ENCODE measurements at places on chromosomes 2 and 18. TPM values are rescaled to one million over a fixed set of nuclear protein-coding genes. Genes with fewer than 3 reads are reported as not detected.

DNA sequence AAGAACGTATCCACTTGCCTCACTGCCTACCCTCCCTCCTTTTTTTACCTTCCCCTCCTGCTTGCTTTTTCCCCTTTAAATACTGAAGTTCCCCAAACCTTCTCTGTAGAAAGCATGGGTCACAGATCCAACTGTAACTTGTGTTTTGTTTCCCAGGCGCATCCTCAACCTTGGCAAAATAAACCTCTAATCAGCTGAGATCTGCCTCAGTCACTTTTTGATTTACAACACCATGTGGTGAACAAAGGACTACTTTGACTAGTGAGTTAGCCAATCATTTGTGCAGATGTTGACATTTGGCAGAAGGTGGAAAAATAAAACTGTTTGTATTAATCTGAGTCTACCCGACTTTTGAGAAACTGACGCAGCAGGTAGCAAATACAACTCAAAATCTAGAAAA, 23.3 kb upstream of the MCM6 start:
- no peak overlapping the region for H3K4me3 ChIP-seq
- DNase-seq, result no peak
- H3K4me1 ChIP-seq, result no peaks in the 10 kb centered on the region
- no peaks in the 10 kb centered on the region for H3K36me3 ChIP-seq

- DNase-seq, result no peak
- no peaks in the 10 kb centered on the region for H3K27me3 ChIP-seq
- no peak overlapping the region for H3K27ac ChIP-seq
- H3K36me3 ChIP-seq, result no peaks in the 10 kb centered on the region
- no peaks in the 10 kb centered on the region for H3K4me1 ChIP-seq
Measured at GRCh38 chr2:212854116-212854515, 297.3 kb downstream of the IKZF2 start.

DNA sequence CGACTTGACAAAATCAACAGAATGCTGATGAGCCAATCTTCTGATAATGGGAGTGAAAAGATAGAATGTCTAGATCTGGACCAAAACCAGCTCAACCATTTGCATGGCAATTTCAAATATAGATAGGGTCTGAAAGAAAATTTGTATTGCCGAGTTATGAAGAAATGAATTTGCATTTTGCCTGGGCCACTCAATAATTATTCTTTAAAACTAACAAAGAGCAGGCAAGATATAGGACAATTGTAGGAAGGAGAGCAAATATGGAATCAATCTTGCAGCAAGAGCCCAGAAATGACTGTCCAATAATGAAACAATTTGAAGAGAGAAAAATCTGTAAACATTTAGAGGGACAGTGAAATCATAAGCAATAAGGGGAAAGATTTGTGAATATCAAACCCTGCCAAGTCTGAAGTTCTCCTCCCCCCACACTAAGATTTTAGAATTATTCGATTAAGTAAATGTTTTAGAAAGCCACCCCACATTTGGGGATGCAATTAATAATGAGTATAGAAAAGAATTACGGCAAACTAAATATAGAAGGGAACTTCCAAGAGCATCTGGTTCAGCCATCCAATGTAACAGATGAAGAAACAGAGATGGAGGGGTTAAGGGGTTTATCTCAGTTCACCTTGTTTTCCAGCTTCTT, 377.4 kb downstream of the SETBP1 start:
- no peak overlapping the region for H3K27ac ChIP-seq
- no peaks in the 10 kb centered on the region for H3K36me3 ChIP-seq
- H3K27me3 ChIP-seq, result no peaks in the 10 kb centered on the region
- no peaks in the 10 kb centered on the region for H3K4me1 ChIP-seq
- H3K4me3 ChIP-seq, result no peak overlapping the region
- DNase-seq, result no peak

- no peak overlapping the region for H3K4me3 ChIP-seq
- H3K36me3 ChIP-seq, result no peaks in the 10 kb centered on the region
- no peaks in the 10 kb centered on the region for H3K4me1 ChIP-seq
Measured at GRCh38 chr18:70197026-70197425, 8.5 kb downstream of the RTTN start.

DNA sequence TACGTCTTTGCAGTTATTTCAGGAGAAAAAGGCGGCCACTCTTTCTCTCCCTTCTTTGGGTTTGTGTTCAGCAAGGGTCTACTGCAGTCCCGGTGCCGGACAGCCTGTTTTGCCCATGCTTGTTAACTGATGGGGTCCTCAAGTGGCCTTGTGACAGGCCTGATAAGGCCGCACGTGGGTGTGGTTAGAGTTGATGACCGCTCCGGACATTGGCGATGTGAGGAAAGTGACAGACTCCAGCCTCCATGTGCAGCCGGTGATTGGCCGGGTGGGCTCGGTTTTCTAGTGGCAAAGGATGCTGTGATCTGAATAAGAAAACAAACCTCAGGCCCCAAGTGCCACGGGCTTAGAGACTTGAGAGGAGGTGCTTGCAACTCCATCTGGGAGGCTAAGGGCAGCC, 15.6 kb downstream of the HPCAL1 start:
- H3K27me3 ChIP-seq, result no peaks in the 10 kb centered on the region
- no peaks in the 10 kb centered on the region for H3K4me1 ChIP-seq
- no peaks in the 10 kb centered on the region for H3K36me3 ChIP-seq

DNA sequence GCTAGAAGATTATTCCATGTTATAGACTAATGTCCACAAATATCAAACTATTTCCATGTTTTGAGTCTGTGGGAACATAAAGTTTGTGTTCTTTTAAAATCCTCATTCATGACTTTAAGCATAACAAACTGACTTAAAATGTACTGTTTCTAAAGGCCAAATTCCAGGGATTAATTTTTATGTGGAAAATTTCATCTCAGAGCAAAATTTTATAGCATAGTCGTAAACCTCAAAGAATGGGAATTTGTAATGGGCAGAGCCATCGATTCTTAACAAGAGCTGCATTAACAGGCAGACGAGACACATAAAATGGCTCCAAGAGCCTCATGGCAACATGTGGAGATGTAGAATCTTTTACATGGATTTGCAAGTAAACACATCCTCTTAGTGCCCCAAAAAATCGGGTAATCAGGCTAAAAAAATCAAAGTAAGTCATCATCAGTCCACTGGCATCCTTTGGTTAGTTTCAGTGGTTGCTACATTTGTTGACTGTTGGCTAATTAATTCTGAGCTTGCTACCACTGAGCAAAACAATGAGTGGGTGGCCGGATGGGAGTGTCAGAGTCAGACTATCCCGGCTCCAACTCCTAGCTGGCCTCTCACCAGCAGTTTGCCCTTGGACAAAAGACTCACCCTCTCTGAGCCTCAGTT, 119.6 kb downstream of the FAM210A start:
- no peak overlapping the region for H3K27ac ChIP-seq
- H3K4me1 ChIP-seq, result peaks cover 16% of the 10 kb centered on the region
- H3K27me3 ChIP-seq, result no peaks in the 10 kb centered on the region

DNA sequence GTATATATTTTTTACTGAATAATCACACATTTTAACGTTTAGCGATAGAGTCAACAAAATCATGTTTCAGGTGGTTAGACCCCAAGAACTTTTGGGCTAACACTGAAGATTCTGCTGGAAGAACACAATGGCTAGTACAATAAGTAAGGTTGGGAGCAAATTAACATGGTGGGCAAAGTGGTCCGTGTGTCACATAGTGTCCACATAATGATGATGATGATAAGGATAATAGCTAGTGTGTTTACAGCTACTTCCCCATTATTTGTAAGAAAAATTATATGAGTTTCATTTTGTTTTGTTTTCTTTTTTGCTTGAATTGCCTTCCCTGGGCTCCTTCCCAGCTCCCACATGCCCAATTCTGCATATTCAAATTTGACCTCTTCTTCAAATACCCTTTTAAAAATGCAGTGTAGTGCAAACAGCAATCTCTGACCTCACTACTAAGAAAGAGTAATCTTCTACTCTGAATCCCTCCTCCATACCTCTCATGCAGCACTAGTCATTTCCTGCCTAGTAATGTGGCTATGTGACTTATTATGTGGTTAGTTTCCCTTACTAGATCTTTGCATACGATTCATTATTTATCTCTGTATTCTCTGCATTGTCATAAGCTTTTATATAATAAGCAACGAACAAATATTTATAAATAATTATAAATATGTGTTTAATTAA, 16.9 kb upstream of the VPS54 start:
- H3K4me1 ChIP-seq, result no peaks in the 10 kb centered on the region
- H3K36me3 ChIP-seq, result no peaks in the 10 kb centered on the region
- no peak for DNase-seq

GRCh38 chr2:138537170-138537915, 35.8 kb downstream of the SPOPL start:
- H3K4me1 ChIP-seq, result no peaks in the 10 kb centered on the region
- no peak overlapping the region for H3K27ac ChIP-seq
- no peak overlapping the region for H3K4me3 ChIP-seq
- H3K36me3 ChIP-seq, result no peaks in the 10 kb centered on the region
- H3K27me3 ChIP-seq, result no peaks in the 10 kb centered on the region
- DNase-seq, result no peak

LIMS4 gene
- total RNA-seq, result 0.79 TPM

MAPK4 gene
- total RNA-seq, result 10.3 TPM

DNA sequence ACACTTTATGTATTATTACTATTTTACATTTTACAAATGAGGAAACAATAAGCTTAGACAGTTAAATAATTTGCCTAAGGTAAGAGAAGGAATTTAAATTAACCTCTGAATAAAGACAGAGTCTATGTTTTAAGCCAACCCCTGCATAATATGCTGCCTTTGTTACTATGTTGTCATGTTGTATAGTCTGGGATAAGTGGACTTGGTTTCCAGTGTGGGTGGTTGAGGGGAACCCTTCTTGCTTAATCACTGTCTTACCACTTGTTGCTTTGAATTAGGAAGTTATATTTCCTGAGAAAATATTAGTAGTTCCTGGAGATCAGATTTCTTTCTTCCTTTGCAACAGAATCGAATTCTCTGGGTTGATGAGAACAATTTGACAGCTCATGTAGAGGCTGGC, 52.6 kb downstream of the AGPS start:
- no peak for DNase-seq
- no peaks in the 10 kb centered on the region for H3K27me3 ChIP-seq
- H3K36me3 ChIP-seq, result peaks cover 31% of the 10 kb centered on the region
- H3K4me3 ChIP-seq, result no peak overlapping the region
- H3K27ac ChIP-seq, result no peak overlapping the region
- H3K4me1 ChIP-seq, result no peaks in the 10 kb centered on the region

DNA sequence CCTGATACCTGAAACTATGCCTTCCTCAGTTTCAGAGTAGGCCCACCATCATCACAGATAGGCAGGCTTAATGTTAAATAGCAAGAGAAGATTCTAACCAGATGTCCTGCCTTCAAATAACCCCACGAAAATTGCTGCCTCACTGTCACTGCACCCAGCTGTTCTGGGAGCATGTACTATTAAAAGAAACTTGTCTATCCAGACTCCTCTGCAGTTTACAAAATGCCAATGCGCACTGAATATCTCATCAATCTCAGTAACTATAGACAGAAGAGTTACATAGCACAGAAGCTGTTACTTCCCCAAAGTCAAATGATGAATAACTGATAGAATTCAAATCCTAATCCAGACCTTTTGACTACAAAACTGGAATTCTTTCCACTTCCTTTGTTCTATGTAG, 43.9 kb downstream of the WDR75 start:
- DNase-seq, result no peak
- no peaks in the 10 kb centered on the region for H3K4me1 ChIP-seq
- no peak overlapping the region for H3K27ac ChIP-seq
- no peak overlapping the region for H3K4me3 ChIP-seq
- no peaks in the 10 kb centered on the region for H3K27me3 ChIP-seq

PTH2R gene
- total RNA-seq, result 0.40 TPM

- H3K27ac ChIP-seq, result no peak overlapping the region
- H3K27me3 ChIP-seq, result no peaks in the 10 kb centered on the region
- no peak overlapping the region for H3K4me3 ChIP-seq
- DNase-seq, result no peak
- no peaks in the 10 kb centered on the region for H3K4me1 ChIP-seq
- no peaks in the 10 kb centered on the region for H3K36me3 ChIP-seq
Measured at GRCh38 chr2:62801814-62802523, 96.5 kb downstream of the EHBP1 start.

- H3K4me1 ChIP-seq, result no peaks in the 10 kb centered on the region
- no peak overlapping the region for H3K27ac ChIP-seq
- no peak overlapping the region for H3K4me3 ChIP-seq
- no peaks in the 10 kb centered on the region for H3K36me3 ChIP-seq
Measured at GRCh38 chr18:80181642-80182461, 65.5 kb downstream of the PARD6G start.

KCNG2 gene
- 0.54 TPM for total RNA-seq

- no peak for DNase-seq
- H3K4me3 ChIP-seq, result no peak overlapping the region
- no peaks in the 10 kb centered on the region for H3K4me1 ChIP-seq
- H3K36me3 ChIP-seq, result peaks cover 5% of the 10 kb centered on the region
- H3K27me3 ChIP-seq, result no peaks in the 10 kb centered on the region
Measured at GRCh38 chr2:230521386-230521785, 105.4 kb downstream of the SP100 start.

- H3K4me3 ChIP-seq, result no peak overlapping the region
- no peak overlapping the region for H3K27ac ChIP-seq
- no peaks in the 10 kb centered on the region for H3K4me1 ChIP-seq
- no peak for DNase-seq
- no peaks in the 10 kb centered on the region for H3K36me3 ChIP-seq
- H3K27me3 ChIP-seq, result no peaks in the 10 kb centered on the region
Measured at GRCh38 chr2:151119374-151119773, 142.3 kb downstream of the RBM43 start.

SERPINB5 gene
- not detected for total RNA-seq

GRCh38 chr2:213429516-213429915, 145.3 kb downstream of the SPAG16 start:
- no peaks in the 10 kb centered on the region for H3K4me1 ChIP-seq
- DNase-seq, result no peak
- H3K36me3 ChIP-seq, result no peaks in the 10 kb centered on the region
- no peak overlapping the region for H3K27ac ChIP-seq
- no peaks in the 10 kb centered on the region for H3K27me3 ChIP-seq

DNA sequence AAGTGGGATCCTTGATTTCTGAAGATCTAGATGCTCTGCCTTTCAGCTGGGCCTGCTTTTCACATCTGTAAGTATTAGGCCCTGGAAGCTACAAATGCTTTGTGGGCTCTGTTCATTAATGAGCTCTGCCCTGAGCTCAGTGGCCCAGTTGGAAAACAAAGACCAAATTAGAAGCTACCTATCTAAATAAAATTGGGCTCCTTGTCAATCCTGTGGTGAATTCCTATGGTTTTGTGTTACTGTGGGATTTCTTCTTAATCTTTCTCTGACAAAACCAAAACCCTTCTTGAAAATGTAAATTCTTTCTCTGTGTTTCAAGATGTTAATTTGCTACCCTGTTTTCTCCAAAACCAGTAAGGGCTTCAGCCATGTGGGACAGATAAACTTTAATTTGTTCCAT, 219.0 kb upstream of the HS6ST1 start:
- H3K27me3 ChIP-seq, result no peaks in the 10 kb centered on the region
- H3K27ac ChIP-seq, result no peak overlapping the region
- no peak overlapping the region for H3K4me3 ChIP-seq
- H3K4me1 ChIP-seq, result no peaks in the 10 kb centered on the region
- no peak for DNase-seq

CFAP65 gene
- 17.8 TPM for total RNA-seq

DNA sequence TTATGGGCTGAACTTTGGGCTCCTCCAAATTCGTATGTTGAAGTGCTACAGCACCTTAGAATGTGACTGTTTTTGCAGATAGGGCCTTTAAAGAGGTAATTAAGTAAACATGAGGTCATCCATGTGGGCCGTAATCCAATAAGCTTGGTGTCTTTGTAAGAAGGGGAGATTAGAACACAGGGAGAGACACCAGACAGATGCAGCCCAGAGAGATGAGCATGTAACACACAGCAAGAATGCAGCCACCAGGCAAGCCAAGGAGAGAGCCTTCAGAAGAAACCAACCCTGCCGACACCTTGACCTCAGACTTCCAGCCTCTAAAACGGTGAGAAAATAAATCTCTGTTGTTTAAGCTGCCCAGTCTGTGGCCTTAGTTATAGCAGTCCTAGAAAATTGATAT, 74.3 kb downstream of the HRH4 start:
- no peaks in the 10 kb centered on the region for H3K4me1 ChIP-seq
- DNase-seq, result no peak
- H3K27me3 ChIP-seq, result no peaks in the 10 kb centered on the region
- no peak overlapping the region for H3K27ac ChIP-seq
- no peaks in the 10 kb centered on the region for H3K36me3 ChIP-seq

CXCR4 gene
- total RNA-seq, result 27.3 TPM

Measured in upper lobe of left lung (tissue), 6 donors.